IPS DF 6.9 (cell line): ENCODE measurements at places on chromosomes 1 and 21.

GRCh38 chr1:20883766-20884165 lies 96.7 kb upstream of the HP1BP3 start:
- no peaks in the 10 kb centered on the region for H3K36me3 ChIP-seq
- no peak overlapping the region for H3K4me3 ChIP-seq
- no peak for DNase-seq
- H3K4me1 ChIP-seq = no peaks in the 10 kb centered on the region

DNA sequence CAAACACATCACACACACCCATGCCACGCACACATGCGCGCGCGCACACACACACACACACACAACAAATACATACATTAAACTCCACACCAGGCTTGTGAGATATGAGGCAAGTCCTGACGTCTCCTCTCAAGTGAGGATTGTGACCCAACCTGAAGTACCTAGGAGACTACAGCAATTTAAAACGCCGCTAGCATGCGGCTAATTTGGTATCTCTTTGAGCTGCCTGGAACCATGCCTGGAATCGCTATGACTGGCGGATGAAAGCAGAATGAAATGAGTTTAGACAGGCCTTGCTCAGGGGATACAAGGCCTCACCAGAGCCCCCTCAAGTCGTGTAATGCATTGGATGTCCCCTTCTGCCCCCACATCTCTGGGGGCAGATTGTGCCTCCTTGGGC lies 1.6 kb upstream of the RAB7B start:
- H3K4me1 ChIP-seq = peaks cover 1% of the 10 kb centered on the region; the same call in 1 of the 2 replicates
- H3K27ac ChIP-seq = no peak overlapping the region
- DNase-seq = no peak
- H3K36me3 ChIP-seq = no peaks in the 10 kb centered on the region

GRCh38 chr1:61190618-61191432 lies 108.5 kb downstream of the NFIA start:
- no peak overlapping the region for H3K4me3 ChIP-seq
- H3K27me3 ChIP-seq = no peaks in the 10 kb centered on the region
- H3K27ac ChIP-seq = no peak overlapping the region
- H3K36me3 ChIP-seq = no peaks in the 10 kb centered on the region

- peaks cover 9% of the 10 kb centered on the region for H3K36me3 ChIP-seq
- H3K27me3 ChIP-seq = no peaks in the 10 kb centered on the region
- H3K4me1 ChIP-seq = no peaks in the 10 kb centered on the region
- no peak overlapping the region for H3K4me3 ChIP-seq
Measured at GRCh38 chr1:94527447-94528031, 14.0 kb downstream of the F3 start.

GRCh38 chr21:45348591-45349327 lies 56.2 kb upstream of the COL18A1 start:
- no peaks in the 10 kb centered on the region for H3K27me3 ChIP-seq
- no peaks in the 10 kb centered on the region; the same call in 1 of the 2 replicates for H3K36me3 ChIP-seq
- H3K27ac ChIP-seq = no peak overlapping the region
- no peak for DNase-seq

GRCh38 chr1:55632058-55632457 lies 416.9 kb upstream of the USP24 start:
- no peaks in the 10 kb centered on the region for H3K36me3 ChIP-seq
- no peak for DNase-seq
- no peak overlapping the region for H3K27ac ChIP-seq
- H3K4me3 ChIP-seq = no peak overlapping the region
- H3K4me1 ChIP-seq = no peaks in the 10 kb centered on the region
- no peaks in the 10 kb centered on the region for H3K27me3 ChIP-seq

DNA sequence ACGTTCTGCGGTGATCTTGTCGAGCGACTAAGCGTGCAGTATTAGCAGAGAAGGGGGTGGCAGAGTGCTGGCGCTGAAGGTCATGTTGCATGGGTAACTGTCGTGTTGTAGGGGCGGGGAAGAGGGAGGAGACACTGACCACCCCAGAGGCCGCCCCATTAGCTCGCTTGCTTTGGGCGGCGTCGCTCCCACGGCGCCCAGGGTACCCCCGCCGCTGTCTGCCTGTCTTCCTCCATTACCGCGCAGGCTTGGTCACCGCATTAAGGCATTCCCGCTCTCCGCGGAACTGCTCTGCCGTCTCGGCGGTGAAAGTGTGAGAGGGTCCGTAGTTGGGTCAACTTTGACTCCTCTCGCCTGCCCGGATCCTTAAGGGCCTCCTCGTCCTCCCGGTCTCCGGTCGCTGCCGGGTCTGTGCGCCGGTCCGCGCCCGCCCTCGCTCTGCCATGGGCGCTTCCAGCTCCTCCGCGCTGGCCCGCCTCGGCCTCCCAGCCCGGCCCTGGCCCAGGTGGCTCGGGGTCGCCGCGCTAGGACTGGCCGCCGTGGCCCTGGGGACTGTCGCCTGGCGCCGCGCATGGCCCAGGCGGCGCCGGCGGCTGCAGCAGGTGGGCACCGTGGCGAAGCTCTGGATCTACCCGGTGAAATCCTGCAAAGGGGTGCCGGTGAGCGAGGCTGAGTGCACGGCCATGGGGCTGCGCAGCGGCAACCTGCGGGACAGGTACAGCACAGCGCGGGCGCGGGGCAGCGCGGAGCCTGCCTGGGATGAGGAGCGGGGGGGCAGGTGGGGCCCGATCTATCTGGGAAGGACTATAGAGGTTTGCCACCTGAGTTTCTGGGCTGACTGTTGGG lies at the start of gene MTARC2:
Gene MTARC2 (plus strand): TSS at position 234 of the 846 bp plus-strand sequence. CDS start 210 bp downstream, at position 444.
- DNase-seq = peak; percentile 74
- no peaks in the 10 kb centered on the region for H3K36me3 ChIP-seq
- no peaks in the 10 kb centered on the region; the same call in 1 of the 2 replicates for H3K27me3 ChIP-seq

GRCh38 chr21:33561373-33561772 lies 18.5 kb downstream of the SON start:
- peaks cover 15% of the 10 kb centered on the region; the same call in 1 of the 2 replicates for H3K36me3 ChIP-seq
- H3K4me1 ChIP-seq = no peaks in the 10 kb centered on the region
- no peak for DNase-seq
- no peaks in the 10 kb centered on the region for H3K27me3 ChIP-seq

DNA sequence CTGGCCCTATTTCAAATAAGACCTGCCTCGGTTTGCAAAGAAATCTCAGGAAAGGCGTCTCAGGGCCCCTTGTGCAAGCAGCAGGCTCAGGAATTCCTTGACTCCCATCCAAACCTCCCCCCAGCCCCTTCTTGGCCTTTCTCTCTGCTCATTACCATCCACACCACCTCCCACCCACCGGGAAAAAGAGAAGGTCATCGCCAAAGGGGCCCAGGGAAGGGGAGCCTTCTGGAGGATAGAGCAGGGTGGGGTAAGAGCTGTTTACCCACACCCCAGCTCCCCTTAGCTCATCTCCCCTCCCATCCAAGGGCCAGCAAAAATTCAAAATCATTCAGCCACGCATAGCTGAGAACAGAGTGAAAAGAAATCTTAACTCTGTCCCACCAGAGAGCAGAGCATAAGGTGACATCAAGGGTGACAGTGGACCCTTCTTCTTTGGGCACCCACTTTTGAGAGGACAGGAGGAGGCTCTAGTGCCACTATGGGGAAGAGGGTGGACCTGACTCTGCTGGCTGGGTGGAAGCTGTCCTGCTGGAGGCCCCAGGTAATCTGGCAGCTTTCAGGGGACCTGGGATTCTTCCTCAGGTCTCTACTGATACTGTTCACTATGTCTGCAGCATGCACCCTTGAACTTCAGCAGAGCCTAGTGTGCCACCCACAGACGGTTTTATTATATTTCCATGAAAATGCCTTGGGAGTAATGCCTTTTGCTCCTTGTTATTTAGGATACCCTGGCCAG lies 3.9 kb upstream of the WNT2B start:
- H3K4me3 ChIP-seq = no peak overlapping the region
- H3K27me3 ChIP-seq = peaks cover 37% of the 10 kb centered on the region
- H3K27ac ChIP-seq = no peak overlapping the region
- DNase-seq = no peak
- H3K4me1 ChIP-seq = no peaks in the 10 kb centered on the region
- H3K36me3 ChIP-seq = no peaks in the 10 kb centered on the region; the same call in 1 of the 2 replicates

- no peaks in the 10 kb centered on the region for H3K27me3 ChIP-seq
- peaks cover 5% of the 10 kb centered on the region; the same call in 1 of the 2 replicates for H3K4me1 ChIP-seq
- H3K36me3 ChIP-seq = no peaks in the 10 kb centered on the region
- no peak for DNase-seq
- H3K4me3 ChIP-seq = no peak overlapping the region
- no peak overlapping the region for H3K27ac ChIP-seq
Measured at GRCh38 chr1:218454700-218455282, 109.7 kb downstream of the TGFB2 start.

DNA sequence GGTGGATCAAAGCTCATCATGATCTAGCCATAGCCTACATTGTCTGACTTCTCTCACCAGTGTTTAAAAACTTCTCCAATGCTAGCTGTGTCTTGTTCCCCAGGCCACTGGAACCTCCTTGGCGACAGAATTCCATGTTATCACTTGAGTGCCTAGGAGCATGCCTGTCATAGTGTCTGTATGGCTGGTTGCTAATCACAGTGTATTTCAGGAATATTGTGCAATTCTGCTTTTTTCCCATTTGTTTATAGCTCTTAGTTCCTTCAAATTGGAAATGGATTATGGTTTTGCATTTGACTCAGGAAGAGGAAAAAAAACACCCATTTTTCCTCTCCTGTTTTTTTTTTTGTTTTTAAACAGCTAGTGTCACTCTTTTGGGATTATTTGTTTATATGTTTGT lies 25.5 kb downstream of the ROR1 start:
- no peaks in the 10 kb centered on the region for H3K36me3 ChIP-seq
- no peak overlapping the region for H3K27ac ChIP-seq
- no peak overlapping the region for H3K4me3 ChIP-seq
- H3K4me1 ChIP-seq = peaks cover 8% of the 10 kb centered on the region
- no peak for DNase-seq

DNA sequence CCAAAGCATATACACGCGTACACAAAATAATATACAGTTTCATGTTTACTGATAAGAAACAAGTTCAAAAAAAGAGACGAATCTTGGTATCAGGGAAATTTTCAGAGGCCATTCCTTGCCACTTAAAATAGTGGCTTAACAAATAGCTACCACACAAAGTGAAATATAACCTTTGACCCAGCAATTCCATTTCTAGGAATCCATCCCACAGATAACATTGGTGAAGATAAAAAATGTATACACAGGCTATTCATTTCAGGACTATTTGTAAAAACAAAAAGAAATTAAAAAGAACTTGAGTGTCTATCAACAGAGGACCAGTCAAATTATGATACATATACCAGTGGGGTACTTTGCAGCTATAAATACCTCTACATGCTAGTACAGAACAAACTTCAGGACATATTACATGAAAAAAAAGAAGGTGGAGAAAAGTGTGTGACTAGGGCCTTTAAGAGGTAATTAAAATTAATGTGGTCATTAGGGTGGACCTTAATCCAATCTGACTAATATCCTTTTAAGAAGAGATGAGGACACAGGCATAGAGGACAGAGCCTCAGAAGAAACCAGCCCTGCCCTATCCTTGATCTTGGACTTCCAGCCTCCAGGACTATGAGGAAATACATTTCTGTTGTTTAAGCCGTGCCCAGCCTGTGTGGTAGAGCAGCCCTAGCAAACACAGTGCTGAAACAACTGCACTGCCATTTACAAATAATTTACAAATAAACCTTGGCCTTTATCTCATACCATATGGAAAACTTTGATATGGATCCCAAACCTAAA lies 7.8 kb downstream of the UBE2G2 start:
- no peak for DNase-seq
- peaks cover 3% of the 10 kb centered on the region; the same call in 1 of the 2 replicates for H3K4me1 ChIP-seq
- no peaks in the 10 kb centered on the region; the same call in 1 of the 2 replicates for H3K27me3 ChIP-seq
- no peak overlapping the region for H3K4me3 ChIP-seq
- no peak overlapping the region for H3K27ac ChIP-seq
- peaks cover 9% of the 10 kb centered on the region for H3K36me3 ChIP-seq

- 0 out of 2 replicates have a peak, but pooled peaks cover 2% of the 10 kb centered on the region for H3K4me1 ChIP-seq
- H3K27me3 ChIP-seq = no peaks in the 10 kb centered on the region
- peak; percentile 47 for DNase-seq
- no peak within 1 kb of the TSS for H3K27ac ChIP-seq
- H3K4me3 ChIP-seq = no peak within 1 kb of the TSS
Measured at GRCh38 chr1:202122639-202123335, at the start of gene GPR37L1. TSS of gene GPR37L1 (plus strand) at chr1:202122917. CDS start at chr1:202122964, 47 bp downstream.

- H3K4me3 ChIP-seq = no peak overlapping the region
- DNase-seq = no peak
- no peaks in the 10 kb centered on the region for H3K4me1 ChIP-seq
- H3K27ac ChIP-seq = no peak overlapping the region
Measured at GRCh38 chr1:197761654-197762053, 13.6 kb downstream of the DENND1B start.

- H3K4me1 ChIP-seq = no peaks in the 10 kb centered on the region
- no peaks in the 10 kb centered on the region for H3K36me3 ChIP-seq
- no peak overlapping the region for H3K27ac ChIP-seq
- DNase-seq = no peak
- H3K4me3 ChIP-seq = no peak overlapping the region
Measured at GRCh38 chr1:182229921-182230491, 161.6 kb downstream of the GLUL start.

DNA sequence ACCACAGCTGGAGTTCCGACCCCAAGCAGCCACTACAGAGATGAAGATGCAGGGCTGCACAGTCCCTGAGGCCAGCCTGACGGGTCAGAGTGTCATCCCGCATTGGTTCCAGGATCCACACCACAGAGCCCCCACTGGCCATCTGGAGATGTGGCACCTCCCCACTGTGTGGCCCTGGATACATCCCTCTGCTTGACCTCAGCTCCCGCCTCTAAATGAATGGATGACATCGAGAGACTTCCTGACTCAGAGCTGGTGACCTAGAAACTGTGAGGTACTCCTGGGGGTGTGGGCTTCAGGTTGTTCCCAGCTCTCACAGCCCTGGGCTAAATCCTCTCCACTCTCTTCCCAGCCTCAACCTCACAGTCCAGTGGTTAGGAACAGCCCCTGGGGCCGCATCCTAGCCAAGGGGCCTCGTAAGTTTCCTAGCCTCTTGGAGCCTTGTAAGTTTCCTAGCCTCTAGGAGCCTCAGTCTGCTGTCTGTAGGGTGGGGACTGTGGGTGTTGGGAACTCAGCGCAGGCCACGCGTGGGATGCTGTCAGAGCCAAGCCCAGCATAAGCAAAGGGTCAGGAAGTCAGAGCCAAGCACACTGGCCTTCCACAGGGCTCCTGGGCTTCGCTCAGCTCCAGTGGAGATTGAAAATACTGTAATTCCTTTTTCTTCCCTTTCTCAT lies 87.5 kb upstream of the RUNX3 start:
- no peak for DNase-seq
- no peaks in the 10 kb centered on the region for H3K27me3 ChIP-seq
- peaks cover 5% of the 10 kb centered on the region for H3K4me1 ChIP-seq
- H3K4me3 ChIP-seq = no peak overlapping the region
- H3K36me3 ChIP-seq = no peaks in the 10 kb centered on the region

GRCh38 chr1:175804561-175804960 lies 61.2 kb upstream of the TNR start:
- no peak overlapping the region for H3K27ac ChIP-seq
- peaks cover 1% of the 10 kb centered on the region; the same call in 1 of the 2 replicates for H3K4me1 ChIP-seq
- DNase-seq = no peak

DNA sequence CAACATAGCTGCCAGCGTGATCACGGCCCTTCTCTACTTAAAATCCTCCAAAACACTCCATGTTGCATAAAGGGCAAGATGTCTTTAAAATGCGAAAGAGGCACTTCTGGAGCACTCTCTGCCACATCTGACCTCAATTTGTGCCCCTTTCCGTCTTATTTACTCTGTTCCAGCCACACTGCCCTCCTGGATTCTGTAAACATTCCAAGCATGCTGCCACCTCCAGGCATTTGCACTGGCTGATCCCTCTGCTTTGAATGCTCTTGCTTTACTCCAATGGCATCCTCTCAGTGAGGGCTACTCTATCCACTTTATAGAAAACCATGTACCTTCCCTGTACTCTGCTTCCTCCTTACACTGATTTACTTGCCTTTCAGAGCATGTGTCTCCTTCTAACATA lies 5.3 kb upstream of the RGS7 start:
- H3K4me3 ChIP-seq = no peak overlapping the region
- H3K27me3 ChIP-seq = no peaks in the 10 kb centered on the region
- no peaks in the 10 kb centered on the region for H3K36me3 ChIP-seq
- no peak overlapping the region for H3K27ac ChIP-seq
